ENCODE measurements at places on chromosomes 5 and 9.

- DNase-seq = no peak
Observed at GRCh38 chr9:114805670-114806525, at the start of gene TNFSF15. Gene TNFSF15, minus strand, starts transcription at chr9:114806039. Its CDS starts 27 bp downstream, at chr9:114806012.

- no peak for DNase-seq
Observed at GRCh38 chr9:5146241-5146640, 39.2 kb downstream of the INSL6 start.

- DNase-seq = no peak
Observed at GRCh38 chr5:174234388-174234787, 188.9 kb downstream of the NSG2 start.

GRCh38 chr9:22158271-22158670, 149.2 kb upstream of the CDKN2B start:
- DNase-seq = no peak

DNA sequence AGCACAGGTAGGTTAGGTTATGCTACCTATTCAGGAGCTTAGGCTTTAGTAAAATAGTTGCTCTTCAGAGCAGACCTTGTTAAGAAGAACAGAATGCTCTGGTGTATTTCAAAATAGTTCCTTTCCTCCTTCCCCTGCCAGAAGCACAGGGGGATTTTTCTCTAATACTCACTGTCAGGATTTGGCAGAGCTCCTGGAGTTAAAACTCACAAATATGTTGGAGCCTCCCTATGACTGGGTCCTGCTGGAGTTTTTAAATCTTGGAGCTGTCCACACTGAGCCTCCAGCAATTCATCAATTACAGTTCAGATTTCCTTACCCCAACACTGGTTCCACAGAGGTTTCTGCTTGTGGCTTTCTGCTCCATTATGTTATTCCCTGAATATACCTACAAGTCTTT, 1233.8 kb upstream of the WWC1 start:
- DNase-seq = no peak

DNA sequence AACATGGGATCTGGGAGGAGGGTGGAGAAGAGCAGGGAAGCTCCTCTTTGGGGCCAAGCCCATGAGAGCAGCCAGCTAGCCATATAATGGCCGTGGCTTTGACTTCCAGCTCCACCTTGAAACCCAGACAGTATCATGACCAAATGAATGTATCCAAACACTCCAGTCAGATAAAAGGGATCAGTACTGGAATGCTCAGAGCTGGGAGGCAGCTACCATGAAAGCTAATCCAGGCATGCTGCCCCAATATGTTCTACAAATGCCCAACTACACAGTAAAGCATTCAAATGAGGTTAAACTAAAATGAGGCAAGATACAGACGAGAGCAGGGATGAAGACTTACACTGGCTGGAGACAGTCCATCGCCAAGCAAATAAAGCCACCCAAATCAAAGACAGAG, 69.4 kb downstream of the FRMD3 start:
- no peak for DNase-seq

DNA sequence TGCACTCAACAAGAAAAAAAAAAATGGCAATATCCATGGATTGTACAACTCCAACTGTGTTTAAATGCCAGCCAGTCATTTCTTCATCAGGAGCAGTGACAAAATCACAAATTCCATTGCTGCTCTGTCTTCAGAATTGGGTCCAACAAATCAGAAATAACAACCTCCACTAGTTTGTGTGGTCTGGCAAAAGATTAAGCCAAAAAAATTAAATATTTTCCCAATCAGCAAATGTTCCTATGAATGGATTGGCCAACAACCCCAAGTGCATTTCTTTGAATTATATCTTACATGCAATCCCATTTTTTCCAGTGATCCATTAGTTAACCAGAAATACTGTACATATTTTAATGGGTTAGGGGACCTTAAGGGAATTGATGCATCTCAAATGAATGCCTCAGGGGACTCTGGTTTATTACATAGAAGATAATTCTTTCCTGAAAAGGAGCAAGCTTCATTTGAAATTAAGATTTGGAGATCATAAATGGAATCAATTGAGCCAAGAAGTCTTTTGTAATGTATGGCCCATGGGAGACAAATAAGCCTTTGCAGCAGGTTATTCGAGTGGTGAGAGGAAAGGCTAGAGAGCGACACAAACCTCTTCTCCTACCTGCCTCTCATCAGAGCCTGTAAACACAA, 131.8 kb downstream of the TLE1 start:
- DNase-seq = no peak

GRCh38 chr9:77510666-77511065, 137.5 kb downstream of the GNA14 start:
- no peak for DNase-seq

- DNase-seq = no peak
Observed at GRCh38 chr5:132008163-132008473, 3.3 kb downstream of the ACSL6 start.

DNA sequence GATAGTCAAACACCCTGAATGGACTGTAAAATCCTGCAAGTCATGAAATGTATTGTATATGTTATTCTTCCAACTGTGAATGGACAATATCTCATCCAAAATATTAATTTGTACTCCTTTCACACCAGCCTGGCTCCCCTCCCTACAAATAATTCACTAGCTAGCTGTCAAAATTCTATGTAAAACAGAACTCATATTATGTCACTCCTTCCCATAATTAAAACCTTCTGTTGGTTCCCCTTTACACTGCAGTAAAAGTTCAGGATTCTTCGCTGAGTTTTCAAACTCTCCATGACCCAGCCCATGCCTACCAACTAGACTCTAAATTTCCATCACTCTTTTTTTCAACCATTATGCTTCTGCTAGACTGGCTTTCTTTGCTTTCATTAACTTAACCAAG, 857.1 kb downstream of the TAF11L14 start:
- DNase-seq = no peak

- no peak for DNase-seq
Observed at GRCh38 chr9:126869368-126869767, 8.9 kb downstream of the ZBTB34 start.

- DNase-seq = no peak
Observed at GRCh38 chr5:153823036-153823435, 215.7 kb downstream of the FAM114A2 start.

DNA sequence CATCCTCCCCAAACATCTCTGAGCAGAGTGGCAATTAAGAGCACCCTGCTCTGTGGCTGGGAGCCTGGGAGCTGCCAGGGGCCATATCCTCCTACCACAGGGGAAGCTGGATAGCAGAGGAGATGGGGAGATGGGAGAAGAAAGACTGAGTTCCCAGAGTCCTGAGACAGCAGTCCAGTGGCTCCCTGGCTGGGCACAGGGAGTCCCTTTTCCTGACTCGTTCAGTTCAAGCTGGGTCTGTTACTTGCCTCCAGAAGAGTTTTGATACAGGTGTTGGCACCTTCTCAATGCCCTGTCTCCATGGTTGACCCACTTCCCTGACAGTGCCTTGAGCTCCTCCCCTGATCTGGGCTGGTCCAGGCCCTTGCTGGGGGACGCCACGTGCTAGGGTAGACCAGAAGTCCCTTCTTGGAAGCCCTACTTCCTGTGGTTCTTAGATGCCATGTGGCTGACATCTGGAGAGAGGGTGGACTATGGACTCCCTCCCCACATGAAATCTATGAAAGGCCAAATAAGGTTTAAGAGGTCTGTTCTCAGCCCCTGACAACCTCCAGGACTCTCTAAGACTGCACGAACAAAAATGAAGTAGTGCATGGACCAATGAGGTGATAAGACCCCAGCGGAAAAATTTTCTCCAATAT, 166.2 kb downstream of the AUH start:
- no peak for DNase-seq

DNA sequence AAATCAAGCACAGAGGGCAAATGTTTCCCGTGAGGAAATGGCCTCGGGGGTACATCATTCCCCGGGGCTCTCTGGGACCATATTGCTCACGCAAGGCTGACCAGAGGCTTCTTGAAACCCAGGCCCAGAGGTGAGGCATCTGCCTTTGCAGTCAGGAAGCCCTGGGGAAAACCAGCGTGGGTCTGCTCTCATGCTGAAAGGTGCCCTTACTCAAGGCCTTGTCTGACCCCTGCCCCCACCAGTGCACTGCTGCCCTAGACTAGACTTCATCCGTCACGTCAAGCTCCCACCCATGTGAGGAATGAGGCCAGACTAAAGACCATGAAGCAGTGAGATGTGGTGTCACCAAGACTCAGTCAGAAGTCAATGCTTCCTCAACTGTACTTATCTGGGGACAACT, 66.1 kb downstream of the PAX5 start:
- no peak for DNase-seq

- DNase-seq = no peak
Observed at GRCh38 chr9:83935276-83935935, 14.2 kb upstream of the KIF27 start.

DNA sequence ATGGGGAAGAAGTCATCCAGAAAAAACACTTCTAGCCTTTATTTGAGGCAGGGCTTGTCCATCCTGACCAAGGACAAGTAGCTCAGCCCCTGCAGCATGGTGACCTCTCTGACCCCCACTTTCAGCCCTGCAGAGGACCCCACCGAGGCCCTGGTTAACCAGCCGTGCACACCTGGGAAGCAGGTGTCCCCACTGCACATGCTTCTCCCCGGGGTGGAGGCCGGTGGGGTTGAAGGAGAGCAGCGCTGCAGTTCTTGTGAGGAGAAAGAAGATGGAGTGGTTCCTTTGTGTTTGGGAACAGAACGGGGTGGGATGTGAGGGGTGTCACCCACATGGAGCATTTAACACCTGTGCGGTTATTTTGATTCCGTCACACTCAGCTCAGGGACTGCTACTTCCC, 21.1 kb upstream of the ZBTB34 start:
- no peak for DNase-seq

DNA sequence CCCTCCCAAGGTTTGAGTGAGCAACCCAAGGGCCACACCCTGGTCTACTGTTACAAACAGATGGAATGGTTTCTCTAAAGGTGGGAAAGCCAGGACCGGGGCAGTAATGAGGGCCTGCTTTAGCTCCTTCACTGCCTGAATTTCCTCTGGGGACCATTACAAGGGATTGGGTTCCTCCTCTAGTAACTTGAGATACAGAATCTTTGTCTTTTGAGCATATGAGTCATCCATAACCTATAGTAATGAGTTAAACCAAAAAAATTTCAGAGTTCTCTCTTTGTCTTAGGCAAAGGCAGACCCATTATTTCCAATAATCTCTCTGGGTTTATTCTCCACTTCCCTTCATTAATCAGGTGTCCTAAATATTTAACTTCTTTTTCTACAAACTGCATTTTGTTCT, 618.8 kb downstream of the HINT1 start:
- DNase-seq = no peak

DNA sequence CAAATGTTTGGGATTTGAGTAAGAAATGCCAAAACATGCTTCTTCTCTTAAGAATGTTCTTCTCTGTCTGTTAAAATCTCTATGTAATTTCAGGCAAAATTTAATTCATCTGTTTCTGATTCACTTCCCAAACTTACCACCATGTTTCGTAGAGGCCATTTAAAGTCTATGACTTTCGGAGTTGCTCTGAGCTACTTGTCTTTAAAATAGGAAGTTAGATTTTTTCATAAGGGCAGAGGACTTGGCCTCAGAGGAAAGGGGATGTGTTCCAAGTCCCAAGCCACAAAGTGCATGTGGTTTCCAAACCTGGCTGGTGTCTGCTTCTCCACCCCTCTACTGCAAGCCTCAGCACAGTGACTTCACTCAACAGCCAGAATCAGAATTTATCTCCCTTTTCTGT, 111.3 kb upstream of the ADRA1B start:
- DNase-seq = no peak

- DNase-seq = no peak
Observed at GRCh38 chr5:58493141-58493540, 1.9 kb downstream of the GAPT start.

- no peak for DNase-seq
Observed at GRCh38 chr5:141260458-141261237, 15.5 kb downstream of the PCDHB15 start.

DNA sequence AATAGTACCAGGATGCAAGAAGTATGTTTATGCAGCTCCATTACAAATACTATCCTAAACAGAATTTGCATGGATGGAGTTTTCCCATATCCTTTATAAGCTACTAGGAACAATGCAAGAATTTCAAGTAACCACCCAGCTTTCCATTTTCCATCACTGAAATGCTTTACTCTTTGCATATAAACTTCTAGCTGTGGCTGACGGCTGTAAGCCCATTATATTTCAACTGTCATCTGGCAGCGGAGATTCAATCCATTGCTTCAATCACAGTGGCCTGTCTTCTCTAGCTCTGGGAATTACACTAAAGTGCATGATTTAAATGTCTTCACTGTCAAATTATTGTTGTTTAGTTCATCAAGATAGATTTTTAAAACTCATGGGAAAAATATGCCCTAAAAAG, 64.2 kb upstream of the PAM start:
- DNase-seq = no peak

GRCh38 chr5:57416278-57416994, 66.2 kb downstream of the ACTBL2 start:
- DNase-seq = no peak

- no peak for DNase-seq
Observed at GRCh38 chr9:137453643-137454081, 5.5 kb downstream of the NSMF start.

DNA sequence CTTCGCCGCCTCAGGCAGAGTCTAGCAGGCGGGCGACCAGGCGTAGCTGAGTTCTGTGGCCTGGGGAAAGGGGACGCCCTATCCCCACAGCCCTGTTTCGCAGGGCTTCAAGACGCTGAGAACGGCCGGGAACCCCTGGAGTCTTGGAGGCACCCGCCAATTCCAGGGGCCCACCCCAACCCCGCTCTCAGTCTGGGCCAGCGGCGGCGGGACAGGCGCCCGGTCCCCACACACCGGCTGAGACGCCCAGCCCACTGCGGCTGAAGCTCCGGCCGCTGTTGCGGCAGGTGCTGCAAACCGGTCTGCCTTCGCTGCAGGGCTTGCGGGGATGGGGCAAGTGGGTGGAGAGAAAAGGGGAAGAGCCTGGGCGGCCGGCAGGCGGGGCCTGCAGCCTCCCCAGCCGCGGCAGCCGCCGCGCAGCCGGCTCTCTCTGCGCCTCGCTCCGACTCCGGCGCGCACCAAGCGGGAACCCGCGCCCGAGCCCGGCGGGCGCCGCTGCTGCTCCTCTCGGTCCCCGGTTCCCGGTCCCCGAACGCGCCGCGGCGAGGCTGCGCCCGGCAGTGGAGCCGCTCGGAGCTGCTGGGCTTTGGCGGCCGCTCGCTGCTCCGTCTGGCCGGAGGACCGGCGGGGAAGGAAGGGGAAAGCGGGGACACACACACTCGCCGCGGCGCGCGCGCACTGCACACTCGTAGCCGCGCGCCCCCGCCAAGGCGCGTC, at the start of gene PIP5K1B:
TSS of gene PIP5K1B (plus strand) at position 427 of the 717 bp plus-strand sequence. CDS start 117,375 bp downstream, outside the sequence.
- DNase-seq = no peak

DNA sequence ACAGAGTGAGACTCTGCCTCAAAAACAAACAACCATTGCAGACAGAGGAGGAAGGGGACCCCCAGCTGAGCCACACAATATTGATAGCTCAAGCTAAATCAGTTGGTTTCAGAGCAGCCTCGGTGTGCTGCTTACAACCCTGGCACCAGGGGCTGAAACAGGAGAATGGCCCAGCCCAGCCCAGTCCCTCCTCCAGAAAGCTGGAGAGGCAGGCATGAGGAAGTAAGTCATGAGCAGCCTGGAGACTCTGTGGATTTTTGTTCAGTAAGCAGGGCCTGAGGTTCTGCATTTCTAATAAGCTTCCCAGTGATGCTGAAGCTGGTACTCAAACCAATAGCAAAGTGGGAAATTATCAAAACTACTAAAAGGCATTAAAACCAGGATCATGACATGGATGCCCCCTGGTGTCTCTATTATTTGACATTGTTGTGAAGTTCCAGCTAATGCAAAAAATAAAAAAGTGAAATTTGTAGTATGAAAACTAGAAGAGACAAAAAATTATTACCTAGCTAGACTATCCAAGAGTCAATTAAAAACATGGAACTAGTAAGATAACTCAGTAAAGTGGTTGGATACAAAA, 14.2 kb downstream of the PRRT1B start:
- no peak for DNase-seq

GRCh38 chr5:147965715-147966114, 59.4 kb upstream of the C5orf46 start:
- DNase-seq = no peak
